ENCODE measurements at places on chromosomes 7 and 10. TPM values are rescaled to one million over a fixed set of nuclear protein-coding genes. Genes with fewer than 3 reads are reported as not detected.
A peak's percentile ranks its signal among the peaks of the same experiment; 100 is the strongest.

The CYP3A5 gene
- total RNA-seq, result not detected

The SPDYE2 gene
- not detected for total RNA-seq

The GPC2 gene
- 2.3 TPM for total RNA-seq

DNA sequence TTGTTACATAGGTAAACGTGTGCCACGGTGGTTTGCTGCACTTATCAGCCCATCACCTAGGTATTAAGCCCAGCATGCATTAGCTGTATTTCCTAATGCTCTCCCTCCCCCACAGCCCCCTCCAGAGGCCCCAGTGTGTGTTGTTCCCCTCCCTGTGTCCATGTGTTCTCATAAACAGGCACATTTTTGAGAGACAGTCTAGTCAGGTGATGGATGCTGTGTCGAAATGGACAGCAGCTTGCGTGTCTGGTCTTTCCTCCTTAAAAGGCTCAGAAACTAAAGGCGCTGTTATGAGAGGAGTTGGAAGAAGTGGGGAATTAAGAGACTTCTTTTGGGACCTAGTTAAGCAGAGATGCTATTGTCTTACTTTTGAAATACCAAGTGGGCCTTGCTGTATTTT is 296.0 kb downstream of the BBS9 start:
- no peak for DNase-seq

DNA sequence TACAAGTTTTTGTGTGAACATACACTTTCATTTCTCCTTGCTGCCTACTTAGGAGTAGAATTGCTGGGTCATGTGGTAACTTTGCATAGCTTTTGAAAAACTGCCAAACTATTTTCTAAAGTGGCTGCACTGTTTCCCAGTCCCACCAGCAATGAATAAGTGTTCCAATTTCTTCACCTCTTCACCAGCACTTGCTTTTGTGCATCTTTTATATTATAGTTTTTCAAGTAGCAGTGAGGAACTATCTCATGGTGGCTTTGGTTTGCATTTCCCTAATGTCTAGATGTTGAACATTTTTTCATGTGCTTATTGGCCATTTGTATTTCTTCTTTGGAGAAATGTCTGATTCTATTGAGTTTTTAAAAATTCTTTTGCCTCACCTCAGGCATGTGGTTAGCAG is 229.9 kb upstream of the TCF7L2 start:
- DNase-seq, result no peak

DNA sequence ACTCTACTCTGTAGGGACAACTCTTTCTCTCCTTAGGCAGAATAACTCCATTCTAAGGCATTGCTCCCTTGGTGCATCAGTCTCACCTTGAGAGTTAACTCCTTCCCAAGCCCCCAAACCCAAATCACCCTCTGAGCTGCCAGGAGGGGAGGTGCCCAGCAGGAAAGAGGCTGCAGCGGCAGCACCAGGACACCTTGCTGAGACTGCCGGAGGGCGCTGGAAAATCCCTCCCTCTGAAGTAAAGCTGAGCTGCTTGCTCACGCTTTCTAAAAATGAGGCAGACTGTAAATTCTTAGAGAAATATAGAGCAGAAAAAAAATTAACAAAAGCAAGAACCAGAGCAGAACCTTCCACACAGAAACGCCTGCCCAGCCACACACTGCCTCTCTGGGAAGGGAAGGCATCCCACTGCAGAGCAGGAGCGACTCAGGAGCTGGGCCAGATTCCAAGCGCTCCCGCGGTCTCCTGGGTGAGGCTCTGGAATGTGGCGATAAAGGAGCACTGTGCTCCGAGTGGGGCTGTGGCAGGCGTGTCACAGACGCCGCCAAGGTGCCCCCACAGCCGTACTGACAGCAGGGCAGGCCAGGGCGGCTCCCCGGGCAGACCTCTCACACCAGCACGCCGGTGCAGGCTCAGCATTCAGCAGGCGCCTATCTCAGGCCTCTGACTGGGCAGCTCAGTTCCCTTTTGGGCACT is 202.1 kb downstream of the TNS3 start:
- peak; percentile 83 for DNase-seq
